ENCODE measurements at places on chromosomes 7 and 10.

DNA sequence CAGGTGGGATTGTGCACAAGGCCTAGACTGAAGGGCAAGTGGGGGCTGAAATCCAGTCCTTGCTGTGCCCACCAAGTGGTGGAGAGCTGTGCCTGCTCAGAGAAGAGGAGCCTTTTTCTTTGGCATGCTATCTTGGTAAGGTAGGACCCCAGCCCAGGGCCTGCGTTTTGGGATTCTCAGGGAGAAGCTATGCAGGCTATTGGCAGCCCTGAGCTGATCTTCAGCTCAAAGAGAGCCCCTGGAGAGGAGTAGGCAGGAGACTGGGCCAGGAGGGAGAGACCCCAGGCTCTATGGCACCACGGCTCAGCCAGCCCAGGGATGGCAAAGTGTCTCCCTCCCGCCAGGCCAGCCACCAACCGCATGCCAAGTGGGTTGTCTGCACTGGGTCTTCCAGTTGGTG lies 119.2 kb upstream of the PCBD1 start:
- DNase-seq = no peak

DNA sequence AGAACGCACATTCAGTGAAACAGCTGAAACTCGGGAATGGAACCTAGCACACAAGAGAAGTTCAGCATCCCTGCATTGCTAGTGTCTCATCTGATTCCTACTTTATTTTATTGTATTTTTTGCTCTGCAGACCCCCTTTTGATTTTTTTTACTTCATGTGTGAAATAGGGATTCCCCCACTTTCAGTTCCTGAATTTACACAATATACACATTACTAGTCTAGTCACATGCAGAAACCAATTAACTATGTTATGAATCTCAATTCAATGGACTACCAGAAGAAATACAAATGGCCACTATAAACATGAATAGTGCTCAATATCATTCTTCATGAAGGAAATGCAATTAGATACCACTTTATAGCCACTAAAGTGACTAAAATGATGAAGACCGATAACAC lies 386.1 kb upstream of the COBL start:
- DNase-seq = no peak

GRCh38 chr7:141511316-141511675 lies 39.9 kb upstream of the AGK start:
- DNase-seq = no peak

GRCh38 chr10:118449521-118449920 lies 107.4 kb upstream of the FAM204A start:
- DNase-seq = no peak

GRCh38 chr7:121541457-121541856 lies 145.3 kb upstream of the FAM3C start:
- no peak for DNase-seq

DNA sequence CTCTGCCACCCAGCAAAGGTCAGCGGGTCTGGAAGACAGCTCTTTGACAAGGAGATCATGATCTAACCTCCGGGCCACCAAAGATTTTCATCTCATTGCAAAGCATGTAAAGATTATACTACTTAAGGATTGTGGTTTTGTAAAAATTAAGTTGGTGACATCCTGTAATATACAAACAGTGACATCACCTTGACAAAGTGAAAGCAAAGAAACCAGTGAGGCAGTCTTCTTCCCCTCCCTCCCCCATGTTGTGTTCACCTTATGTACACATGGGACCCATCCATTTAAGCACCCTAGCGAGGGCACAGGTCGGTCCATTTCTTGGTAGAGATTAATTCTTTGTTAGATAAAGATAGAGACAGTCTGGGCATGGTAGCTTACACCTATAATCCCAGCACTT lies 3.9 kb downstream of the MDH2 start:
- DNase-seq = no peak

DNA sequence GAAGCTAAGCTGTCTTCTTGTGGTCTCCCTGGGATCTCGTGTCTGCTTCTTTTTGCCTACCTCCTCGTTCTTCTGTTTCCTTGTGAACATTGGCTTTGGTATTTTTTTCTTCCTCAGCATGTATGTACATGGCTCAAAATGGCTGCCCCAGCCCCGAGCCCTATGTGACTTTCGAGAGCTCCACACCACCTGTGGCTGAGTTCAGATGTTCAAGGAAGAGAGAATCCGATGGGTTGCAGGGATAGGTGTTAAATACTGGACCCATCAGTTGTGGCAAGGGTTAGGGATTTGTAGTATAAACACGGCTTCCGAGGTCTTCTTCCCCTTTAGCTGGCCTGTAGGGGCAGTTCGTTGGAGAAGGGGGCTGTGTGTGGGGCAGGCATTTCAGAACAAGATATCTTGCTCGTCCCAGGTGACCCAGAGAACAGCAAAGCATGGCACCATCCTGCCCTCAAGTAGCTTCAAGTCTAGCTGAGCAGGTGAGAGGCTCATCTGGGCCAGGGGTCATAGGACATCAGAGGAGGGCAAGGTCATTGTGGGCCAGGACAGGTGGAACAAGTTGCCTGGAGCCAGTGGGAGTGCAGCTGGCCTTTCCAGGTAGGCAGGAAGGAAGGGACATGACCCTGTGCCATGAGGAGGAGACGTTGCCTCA lies 57.2 kb upstream of the COMTD1 start:
- no peak for DNase-seq
